ENCODE measurements at places on chromosomes 6 and 20.

- no peak for DNase-seq
These were observed 1324.4 kb upstream of the EYS start for GRCh38 chr6:67031451-67031850.

- no peak for DNase-seq
These were observed 448.9 kb downstream of the COL12A1 start for GRCh38 chr6:74756923-74757322.

GRCh38 chr6:22288721-22289120 is 8.1 kb downstream of the PRL start:
- no peak for DNase-seq

GRCh38 chr6:28985462-28986164 is 19.5 kb downstream of the ZNF311 start:
- peak; percentile 98 for DNase-seq

DNA sequence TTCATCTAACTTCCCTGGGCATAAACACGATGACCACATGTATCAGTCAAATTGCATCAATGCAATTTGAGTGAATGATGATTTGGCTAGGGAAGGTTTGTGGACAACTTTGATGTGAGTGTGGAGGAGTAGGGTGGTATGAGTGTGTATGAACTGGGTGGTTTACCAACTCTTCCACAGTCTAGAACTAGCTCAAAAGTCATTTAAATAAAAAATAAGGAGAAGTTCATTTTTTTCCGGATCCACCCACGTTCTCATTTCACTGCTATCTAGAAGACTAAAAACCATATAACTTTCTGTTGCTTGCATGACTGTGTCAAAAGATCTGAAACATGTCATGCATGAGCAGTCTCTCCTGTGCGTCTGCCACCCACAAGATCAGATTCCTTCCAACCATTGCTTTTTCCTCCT is 23.6 kb downstream of the SLC35D3 start:
- DNase-seq, result no peak

DNA sequence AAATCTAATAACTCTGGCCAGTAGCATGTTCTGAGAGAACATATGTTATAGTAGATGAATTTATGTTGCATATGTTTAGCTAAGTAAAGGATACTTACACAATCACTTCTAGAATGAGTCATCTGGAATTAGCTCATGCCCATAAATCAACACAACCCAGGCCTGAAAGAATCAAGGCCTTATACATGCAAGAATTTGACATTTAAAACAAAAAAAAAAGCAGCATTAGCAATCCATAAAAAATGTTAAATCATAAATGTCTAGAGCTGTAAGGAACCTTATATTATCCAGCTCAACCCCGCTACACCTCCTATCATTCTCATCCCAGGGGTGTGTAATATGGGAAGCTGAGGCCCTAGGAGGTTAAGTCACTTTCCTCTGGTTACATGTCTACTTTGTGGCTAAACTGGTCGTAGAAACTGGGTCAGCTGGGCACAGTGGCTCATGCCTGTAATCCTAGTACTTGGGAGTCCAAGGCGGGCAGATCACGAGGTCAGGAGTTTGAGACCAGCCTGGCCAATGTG is 105.2 kb upstream of the CARMIL1 start:
- peak; percentile 88 for DNase-seq

- no peak for DNase-seq
These were observed 159.9 kb downstream of the TFAP2B start for GRCh38 chr6:50978380-50979170.

DNA sequence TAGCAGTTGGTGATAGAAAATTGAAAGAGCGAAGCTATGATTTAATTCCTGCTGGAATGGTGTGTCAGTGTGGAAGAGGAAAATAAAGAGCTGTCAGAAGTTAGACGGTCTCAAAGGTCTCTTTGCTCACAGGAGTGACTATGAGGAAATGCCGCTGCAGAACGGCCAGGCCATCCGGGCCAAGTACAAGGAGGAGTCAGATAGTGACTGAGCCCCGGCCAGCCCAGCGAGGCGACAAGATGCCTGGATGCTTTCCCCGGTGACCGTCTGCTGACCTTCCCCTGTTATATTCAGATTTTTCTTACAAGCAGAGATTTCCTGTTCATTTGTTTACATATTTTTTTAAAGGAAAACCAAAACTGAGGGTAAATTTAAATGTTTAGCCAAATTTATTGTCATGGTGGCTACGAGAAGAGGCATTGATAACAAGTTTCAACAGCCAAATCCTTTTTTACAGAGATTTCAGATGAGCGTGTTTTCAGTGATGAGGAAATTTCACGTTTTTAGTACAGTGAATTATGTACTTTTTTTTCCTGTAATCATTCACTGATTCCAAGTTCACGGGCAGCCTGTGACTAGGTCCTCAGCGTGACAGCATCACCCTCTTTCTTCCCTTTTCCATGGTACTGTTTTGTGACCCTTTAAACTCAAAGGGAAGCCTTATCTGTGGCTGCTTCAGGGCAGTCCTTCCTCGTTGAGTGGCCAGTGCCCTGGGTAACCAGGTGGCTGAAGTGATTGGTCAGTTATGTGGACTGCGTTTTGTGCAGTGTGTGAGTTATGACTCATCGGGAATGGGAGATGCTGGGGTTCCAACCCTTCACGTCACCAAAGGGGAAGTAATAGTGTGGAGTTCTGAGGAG is 12.6 kb downstream of the DYNLT1 start:
- peak; percentile 90 for DNase-seq

DNA sequence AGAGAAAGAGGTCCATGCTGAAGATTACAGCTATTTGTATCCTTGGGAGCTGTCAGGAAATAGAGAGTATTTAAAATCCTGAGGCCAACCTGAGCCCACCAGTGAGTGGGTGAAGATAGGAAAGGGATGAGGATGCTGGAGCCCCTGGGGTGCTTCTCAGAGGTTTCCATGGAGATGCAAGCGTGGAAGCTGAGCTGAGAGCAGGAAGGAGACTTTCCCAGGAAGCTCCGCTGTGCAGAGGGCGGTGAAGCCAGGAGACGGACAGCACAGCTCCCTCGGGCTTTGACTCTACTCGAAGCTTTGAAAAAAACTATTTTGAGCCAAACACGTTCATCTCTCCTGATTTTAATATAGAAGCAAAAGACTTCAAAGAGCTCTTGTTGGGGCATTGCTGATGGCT is 222.1 kb downstream of the SMOC2 start:
- no peak for DNase-seq

DNA sequence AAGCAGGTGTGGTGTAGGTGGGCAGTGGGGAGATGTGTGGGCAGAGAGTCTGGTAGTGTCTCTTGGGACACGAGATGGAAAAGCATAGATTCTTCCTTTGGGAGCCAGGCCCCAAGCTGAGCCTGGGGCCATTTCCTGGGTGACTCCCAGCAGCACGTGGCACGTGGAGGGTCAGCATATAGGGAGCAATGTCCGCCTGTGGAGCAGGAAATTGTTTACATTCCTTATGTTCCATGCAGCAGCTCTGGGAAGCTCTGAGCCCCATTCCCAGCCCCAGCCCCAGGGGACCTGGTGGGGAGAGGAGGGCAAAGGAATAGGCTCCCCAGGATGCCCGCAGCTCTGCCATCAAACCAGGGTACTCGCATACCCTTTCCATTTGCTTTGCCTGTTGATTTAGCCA is 57.6 kb downstream of the DAAM2 start:
- DNase-seq, result no peak

- DNase-seq, result no peak
These were observed 8.9 kb downstream of the TRIM40 start for GRCh38 chr6:30144811-30145210.

GRCh38 chr6:158751921-158752320 is 67.2 kb downstream of the EZR start:
- no peak for DNase-seq

- DNase-seq, result peak; percentile 31
These were observed 1.5 kb downstream of the PABPC1L start for GRCh38 chr20:44911264-44911921.

DNA sequence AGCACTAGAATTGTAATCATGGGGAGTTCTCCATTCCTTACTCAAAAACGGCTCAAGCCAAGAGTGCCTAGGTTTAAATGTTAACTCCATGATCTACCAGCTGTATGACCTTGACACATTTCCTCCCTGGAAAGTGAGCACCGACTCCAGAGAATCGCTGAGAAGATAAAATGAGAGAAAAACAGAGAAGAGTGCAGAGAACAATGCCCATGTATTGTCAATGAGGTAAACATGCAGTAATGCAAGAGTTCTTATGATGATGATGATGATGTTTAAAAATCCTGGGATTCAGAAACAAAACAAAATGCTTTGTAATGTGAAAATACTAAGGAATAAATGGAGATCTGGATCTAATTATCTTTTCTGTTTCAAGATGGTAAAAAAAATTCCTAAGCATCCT is 64.8 kb upstream of the BEND6 start:
- peak; percentile 43 for DNase-seq

DNA sequence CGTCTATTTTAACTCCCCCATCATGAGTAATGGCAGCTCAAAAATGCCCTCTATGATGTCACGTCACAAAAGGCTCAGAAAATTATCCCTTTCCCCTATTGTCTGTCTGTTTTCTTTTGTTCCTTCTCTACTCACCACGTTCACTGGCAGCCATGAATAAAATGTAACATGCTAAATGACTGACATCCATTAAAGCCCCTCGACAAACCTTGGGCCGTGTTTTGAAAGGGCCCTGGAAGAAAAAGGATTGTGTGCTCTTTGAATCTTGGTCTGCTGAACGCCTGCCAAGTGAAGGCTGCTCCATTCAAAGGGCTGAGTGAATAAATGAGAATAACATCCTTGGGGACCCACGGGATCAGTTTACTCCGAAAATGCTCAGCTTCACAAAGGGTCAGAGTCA is 118.7 kb downstream of the RPS12 start:
- no peak for DNase-seq

GRCh38 chr6:139881236-139881635 is 506.8 kb upstream of the CITED2 start:
- DNase-seq, result no peak

GRCh38 chr20:33400812-33401183 is 521 bp downstream of the CDK5RAP1 start:
- DNase-seq, result peak; percentile 48

- no peak for DNase-seq
These were observed 61.3 kb downstream of the TRERF1 start for GRCh38 chr6:42390228-42390934.

DNA sequence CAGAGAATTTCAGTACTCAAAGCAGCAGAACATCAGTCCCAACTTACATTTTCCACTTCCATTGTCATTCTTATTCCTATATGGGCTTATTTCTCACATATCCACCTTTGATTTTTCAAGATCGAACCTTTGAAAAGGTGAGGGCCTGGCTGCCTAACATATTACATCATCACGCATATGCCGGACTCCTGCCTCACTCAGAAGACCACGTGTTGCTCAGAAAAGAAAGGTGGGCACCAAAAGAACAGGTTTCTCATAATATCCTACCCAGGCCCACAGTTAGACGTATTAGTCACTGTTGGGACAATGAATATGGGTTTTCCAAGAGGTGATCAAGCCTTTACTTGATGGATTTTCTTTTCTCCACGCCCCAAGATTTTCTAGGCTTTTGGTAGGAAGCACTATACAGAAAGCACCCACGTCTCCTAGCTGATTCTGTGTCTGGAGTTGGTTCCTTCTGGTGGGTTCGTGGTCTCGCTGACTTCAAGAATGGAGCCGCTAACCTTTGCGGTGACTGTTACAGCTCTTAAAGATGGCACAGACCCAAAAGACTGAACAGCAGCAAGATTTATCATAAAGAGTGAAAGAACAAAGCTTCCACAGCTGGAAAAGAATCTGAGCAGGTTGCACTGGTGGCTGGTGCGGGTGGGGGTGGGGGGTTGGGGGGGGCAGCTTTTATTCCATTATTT is 168.9 kb downstream of the ATXN1 start:
- no peak for DNase-seq

- no peak for DNase-seq
These were observed 159.9 kb downstream of the CD83 start for GRCh38 chr6:14277405-14277930.
